ENCODE measurements at places on chromosomes 11 and 22. TPM values are rescaled to one million over a fixed set of nuclear protein-coding genes. Genes with fewer than 3 reads are reported as not detected.

Gene RAG2
- not detected for total RNA-seq

GRCh38 chr11:76603202-76603601, 67.3 kb downstream of the LRRC32 start:
- H3K4me3 ChIP-seq: no peak overlapping the region
- H3K27me3 ChIP-seq: no peaks in the 10 kb centered on the region
- DNase-seq: no peak
- no peak overlapping the region for H3K27ac ChIP-seq
- H3K4me1 ChIP-seq: peaks cover 8% of the 10 kb centered on the region

DNA sequence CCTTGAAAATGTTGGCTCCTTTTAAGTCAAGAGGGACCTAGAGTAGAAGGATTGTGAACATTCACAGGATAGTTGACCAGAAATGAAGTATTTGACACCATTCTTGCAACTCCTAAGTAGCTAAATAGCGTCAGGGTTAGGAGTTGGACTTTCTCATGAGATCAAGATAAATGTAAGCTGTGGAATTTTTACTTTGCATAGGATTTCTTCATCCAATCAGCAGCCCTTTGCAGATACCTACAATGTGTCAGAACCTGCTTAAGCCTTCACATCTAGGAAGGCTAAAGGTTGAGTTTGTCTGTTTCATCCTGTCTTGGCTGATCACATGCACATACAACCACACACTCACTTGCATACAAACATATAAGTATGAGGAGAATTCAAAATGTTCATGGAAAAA, 32.3 kb downstream of the CD44 start:
- H3K4me3 ChIP-seq: no peak overlapping the region
- no peak overlapping the region for H3K27ac ChIP-seq
- no peaks in the 10 kb centered on the region for H3K27me3 ChIP-seq
- DNase-seq: no peak
- H3K36me3 ChIP-seq: no peaks in the 10 kb centered on the region

DNA sequence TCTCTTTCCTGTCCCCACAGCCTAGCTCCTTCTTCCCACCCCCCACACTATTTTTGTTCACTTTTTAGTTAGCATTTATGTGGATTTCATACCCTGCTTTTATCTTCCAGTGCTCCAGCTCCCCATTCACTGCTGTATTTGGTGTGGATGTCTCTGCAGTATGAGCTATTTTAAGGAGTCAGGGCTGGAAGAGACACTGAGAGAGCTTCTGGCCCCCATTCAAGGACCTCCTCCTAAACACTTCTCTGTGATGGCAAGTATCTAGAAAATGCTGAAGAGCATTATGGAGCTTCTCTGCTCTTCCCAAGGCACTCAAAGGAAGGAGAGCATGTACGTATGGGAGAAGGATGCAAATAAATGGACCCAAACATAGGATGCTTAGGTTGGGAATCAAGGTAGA, 79.5 kb downstream of the RAB30 start:
- peaks cover 2% of the 10 kb centered on the region for H3K36me3 ChIP-seq
- peaks cover 14% of the 10 kb centered on the region for H3K4me1 ChIP-seq
- H3K4me3 ChIP-seq: no peak overlapping the region
- H3K27ac ChIP-seq: no peak overlapping the region
- H3K27me3 ChIP-seq: no peaks in the 10 kb centered on the region

Gene CDK2AP2
- total RNA-seq: 56.7 TPM

GRCh38 chr22:23163665-23164064, 16.6 kb upstream of the BCR start:
- no peak overlapping the region for H3K27ac ChIP-seq
- no peak overlapping the region for H3K4me3 ChIP-seq
- peak; percentile 27 for DNase-seq
- no peaks in the 10 kb centered on the region for H3K4me1 ChIP-seq
- no peaks in the 10 kb centered on the region for H3K36me3 ChIP-seq
- no peaks in the 10 kb centered on the region for H3K27me3 ChIP-seq
